ACHN (cell line): ENCODE measurements at places on chromosomes 1 and 21.

GRCh38 chr21:16193496-16194094 is 463.8 kb downstream of the USP25 start:
- DNase-seq: no peak

- DNase-seq: no peak
Measured at GRCh38 chr1:212968368-212968863, 18.1 kb downstream of the VASH2 start.

GRCh38 chr1:180236698-180237509 is 6.8 kb downstream of the LHX4 start:
- DNase-seq: no peak

DNA sequence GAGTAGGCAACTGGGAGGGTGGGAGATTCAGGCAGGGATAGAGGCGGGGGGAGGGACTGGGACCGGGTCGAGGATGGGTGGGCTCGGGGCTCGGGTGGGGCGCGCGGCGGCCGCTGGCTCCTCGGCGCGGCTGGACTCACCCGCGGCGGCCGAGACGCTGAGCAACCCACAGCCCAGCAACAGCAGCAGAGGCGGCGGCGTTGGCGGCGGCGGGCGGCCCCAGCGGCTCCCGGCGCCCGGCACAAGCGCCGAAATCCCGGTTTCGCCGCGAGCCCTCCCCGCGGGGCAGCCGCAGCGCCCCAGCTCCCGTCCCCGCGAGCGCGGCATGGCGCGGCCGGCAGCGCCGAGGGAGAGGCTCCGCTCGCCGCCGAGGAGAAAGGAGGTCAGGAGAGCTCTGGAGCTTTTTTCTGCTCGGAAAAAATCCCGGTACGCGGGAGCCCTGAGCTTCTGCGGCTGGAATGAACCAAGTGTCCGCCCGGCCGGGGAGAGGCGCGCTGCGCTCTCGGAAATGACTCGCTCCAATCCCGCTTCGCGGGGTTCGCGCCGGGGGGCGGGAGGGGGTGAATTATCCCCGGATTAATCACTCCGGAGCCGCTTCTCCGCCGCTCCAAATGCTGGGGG is at the start of gene CSMD2:
Gene CSMD2 (minus strand): TSS at position 460 of the 621 bp plus-strand sequence. CDS start 133 bp downstream, at position 327.
- peak; percentile 8 for DNase-seq

- no peak for DNase-seq
Measured at GRCh38 chr1:76048219-76048618, 26.3 kb upstream of the ST6GALNAC3 start.

- no peak for DNase-seq
Measured at GRCh38 chr21:33374080-33374449, 29.1 kb upstream of the IFNGR2 start.

DNA sequence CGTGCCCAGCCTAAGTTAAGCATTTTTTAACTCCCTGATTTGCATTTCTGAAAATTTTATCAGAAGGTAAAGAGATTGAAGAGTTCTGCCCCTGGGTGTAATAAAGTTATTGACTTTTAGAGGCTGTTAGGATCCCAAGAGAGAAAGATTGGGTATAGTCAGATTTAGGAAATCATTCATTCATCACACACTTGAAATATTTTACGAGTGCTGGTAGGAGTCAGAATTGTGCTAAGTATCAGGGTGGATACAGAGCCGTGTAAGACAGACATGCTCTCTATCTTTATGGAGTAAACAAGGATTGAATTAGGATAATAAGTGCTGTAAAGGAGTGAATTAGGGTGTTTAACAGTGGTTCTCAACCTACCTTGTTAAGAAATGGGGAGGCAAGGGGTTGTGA is 3.0 kb downstream of the SZT2 start:
- no peak for DNase-seq

DNA sequence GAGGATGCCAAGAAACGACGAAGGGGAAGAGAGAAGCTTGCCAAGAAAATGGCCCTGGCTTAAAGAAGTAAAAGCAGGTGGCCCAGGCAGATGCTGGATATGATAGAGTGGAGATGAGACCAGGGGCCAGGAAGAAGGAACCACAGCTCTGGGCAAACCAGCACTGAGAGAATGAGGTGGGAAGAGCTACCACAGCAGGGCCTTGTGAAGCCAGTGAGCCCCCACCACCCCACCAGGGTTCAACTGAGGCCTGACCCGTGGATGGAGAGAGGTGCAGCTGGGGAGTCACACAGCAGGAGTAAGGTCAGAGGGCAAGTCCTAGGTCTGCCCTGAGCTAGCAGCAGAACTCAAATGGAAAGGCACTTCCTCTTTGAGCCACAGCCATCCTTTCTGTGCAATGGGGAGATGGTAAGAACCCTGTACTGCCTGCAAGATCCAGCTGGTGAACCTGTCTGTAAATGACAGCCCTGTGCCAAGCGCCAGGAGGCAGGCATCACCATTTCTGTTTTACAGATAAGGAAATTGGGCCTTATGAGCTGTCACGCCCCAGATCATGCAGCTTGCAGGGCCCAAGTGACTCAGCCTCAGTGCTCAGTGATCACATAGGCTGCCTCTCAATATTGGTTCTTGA is 8.5 kb downstream of the SH3BGRL3 start:
- DNase-seq: peak; percentile 13

GRCh38 chr1:205601205-205601604 is 30.6 kb downstream of the ELK4 start:
- peak; percentile 92 for DNase-seq

DNA sequence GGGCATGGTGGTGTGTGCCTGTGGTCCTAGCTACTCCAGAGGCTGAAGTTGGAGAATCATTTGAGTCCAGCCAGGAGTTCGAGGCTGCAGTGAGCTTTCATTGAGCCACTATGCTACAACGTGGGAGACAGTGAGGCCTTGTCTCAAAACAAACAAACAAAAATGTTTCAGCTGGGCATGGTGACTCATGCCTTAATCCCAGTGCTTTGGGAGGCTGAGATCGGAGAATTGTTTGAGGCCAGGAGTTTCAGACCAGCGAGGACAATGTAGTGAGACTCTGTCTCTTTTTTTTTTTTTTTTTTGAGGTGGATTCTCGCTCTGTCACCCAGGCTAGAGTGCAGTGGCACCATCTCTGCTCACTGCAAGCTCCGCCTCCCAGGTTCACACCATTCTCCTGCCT is 5.0 kb upstream of the RPL5 start:
- DNase-seq: no peak

DNA sequence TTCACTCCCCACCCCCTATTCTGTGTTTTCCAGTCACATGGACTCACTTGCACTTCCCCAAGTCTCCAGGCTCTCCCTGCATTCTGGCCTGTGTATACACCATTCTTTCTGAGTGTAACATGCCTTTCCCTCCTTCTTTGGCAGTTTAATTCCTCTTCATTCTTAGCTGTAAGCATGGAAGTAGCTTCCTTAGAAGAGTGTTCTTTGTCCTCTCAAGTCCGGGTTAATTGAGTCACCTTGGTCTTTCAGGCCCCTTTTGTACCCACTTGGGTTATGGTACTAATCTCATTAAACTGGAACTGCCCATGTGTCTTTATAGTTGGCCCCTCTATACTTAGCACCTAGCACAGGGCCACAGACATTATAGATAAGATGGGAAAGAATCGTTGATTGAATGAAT is 525.3 kb upstream of the ADGRL4 start:
- no peak for DNase-seq

DNA sequence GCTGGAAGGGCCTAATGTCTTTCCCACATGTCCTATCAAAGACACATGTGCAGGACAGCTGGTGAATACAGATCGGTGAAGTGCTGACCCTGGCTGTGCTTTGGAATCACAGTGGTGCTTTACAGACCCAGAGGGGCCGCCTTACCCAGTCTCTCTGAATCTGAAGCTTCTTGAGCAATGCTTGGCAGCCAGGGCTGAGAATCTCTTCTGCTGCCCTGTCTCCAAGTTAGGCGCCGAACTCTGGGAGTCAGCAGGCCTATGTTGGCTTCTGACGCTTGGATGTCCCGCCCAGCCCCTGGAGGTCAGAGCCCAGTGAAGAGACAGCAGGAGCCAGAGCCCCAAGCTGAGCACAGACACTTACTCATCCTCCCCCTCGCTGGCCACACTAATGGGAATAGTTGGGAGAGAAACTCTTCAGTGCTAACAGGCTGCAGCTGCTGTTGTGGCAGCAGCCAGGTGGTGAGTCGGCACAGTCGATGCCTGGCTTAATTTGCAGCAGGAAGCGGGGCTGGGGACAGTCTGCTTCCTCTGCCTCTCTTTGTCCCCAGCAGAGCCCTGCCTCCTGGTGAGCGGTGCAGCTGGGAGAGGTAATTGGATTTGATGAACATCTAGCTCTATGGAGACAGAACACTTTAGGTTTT is 68.1 kb downstream of the URB2 start:
- DNase-seq: peak; percentile 28

GRCh38 chr1:11027316-11027715 is 14.9 kb downstream of the TARDBP start:
- no peak for DNase-seq

DNA sequence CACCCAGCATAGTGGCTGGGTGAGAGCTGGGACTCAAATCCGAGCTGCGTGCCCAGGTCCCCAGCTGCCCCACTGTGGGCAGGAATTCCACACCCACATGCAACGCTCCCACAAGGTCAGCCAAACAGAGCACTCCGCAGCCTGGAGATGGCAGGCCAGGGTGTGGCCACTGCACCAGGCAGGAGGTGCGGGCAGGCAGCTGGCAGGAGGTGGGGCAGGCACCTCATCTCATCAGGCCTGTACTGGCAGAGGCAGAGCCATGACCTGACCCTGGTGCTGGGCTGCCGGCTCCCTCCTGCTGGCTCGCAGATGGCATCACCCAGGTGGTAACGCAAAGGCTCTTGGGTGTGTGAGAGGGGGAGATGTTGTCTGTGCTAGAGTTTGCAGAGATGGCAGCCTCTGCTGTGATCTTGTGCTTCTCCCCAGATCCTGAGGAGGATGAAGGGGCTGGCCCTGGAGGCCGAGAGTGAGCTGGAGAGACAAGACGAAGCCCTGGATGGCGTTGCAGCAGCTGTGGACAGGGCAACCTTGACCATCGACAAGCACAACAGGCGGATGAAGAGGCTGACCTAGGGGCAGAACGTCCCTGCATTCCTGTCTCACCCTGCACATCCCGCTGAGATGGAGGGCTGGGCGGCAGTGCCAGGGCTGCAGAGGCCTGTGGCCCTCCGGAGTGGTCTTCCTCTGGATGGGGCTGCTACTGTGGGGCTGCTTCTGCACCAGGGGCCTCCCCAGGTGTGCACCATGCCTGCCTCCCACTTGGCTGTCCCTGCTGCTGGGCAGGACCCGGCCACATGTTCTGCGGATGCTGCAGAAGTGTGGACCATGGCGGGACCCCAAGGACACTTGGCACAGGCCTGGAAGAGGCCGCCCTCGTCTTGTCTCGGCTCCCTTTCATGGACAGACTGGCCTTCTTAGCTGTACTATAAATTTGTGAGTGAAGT is 35.1 kb upstream of the PRSS38 start:
- DNase-seq: no peak

DNA sequence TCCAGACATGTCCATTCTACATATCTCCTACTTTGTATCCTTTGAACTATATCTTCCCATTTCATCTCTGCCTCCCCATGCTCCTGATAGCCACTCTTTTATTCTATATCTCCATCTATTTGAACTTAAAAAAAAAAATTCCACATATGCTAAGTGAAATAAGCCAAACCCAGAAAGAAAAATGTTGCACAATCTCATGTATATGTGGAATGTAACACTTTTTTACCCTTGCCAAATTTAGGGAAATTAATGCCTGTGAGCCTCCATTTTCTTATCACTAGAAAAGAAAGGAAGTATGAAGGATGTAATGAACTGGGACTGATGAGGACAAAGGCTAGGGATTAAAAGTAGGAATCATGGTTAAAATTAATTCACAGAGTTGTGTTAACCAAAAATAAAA is 53.5 kb downstream of the RGS13 start:
- no peak for DNase-seq

DNA sequence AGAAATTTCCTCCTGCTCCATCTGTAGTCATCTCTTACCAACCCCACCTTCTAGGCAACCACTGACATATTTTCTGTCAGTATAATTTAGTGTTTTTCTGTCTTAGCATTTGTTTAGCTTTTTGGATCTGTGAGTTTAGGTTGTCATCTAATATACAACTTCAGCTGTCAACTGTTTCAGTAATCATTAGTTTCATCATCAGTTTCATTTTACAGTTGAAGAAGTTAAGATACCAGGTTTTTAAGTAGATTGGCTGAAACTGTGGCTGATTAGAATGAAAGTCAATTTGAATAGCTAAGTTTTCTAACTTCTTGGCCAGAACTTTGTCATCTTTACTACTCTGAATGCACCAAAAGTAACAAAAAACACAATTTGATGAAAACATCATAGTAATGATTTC is 1957.3 kb downstream of the NCAM2 start:
- no peak for DNase-seq

- no peak for DNase-seq
Measured at GRCh38 chr1:34879230-34879629, 19.7 kb upstream of the SMIM12 start.

DNA sequence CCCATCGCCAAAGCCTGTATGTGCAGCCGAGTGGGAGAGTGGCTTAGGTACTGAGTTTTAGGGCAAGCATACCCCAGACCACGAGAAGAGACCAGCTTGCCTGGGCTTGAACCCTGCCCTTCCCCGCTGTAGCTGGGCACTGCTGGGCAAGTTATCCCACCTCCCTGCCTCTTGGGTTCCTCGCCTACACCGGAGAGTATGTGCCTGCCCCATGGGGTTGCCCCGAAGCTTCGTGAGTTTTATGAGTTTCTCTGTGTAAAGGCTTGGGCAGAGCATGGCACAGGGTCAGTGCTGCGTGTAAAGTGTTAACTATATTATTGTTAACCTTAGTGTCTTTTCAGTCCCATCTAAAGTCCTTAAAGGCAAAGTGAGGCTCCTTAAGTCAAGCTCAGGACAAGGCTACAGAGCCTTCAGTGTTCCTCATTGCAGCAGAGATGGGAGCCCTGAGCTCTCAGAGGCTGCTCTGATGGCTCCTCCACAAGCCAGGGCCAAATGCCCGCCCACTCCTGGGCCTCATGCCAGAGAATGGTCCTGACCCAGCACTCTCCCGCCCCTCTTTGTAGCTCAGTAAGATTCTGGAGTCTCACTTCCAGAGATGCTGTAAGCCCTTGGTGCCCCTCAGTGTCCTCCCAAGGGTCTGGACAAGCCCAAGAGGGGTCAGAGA is 37.0 kb upstream of the KCNA10 start:
- DNase-seq: no peak

DNA sequence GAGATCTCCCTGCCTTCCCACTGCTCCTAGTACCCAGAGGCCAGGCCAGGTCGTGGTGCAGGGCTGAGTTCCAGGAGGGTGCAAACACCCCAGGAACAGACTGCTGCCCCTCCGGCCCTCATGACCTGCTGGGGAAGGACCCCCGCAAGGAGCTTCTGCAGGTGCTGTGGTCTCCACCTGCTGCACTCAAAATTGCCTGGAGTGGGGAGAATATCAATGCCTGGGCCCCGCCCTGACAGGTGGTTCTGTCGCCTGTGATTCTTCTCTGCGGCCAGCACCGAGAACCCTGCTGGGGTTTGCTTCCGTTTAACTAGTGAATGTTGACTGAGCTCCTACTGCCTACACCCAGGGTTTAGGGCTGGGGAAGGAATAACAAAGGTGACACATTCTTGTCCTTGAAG is 2.1 kb upstream of the TFF3 start:
- DNase-seq: no peak

- no peak for DNase-seq
Measured at GRCh38 chr21:38082936-38083485, 166.8 kb upstream of the KCNJ6 start.

DNA sequence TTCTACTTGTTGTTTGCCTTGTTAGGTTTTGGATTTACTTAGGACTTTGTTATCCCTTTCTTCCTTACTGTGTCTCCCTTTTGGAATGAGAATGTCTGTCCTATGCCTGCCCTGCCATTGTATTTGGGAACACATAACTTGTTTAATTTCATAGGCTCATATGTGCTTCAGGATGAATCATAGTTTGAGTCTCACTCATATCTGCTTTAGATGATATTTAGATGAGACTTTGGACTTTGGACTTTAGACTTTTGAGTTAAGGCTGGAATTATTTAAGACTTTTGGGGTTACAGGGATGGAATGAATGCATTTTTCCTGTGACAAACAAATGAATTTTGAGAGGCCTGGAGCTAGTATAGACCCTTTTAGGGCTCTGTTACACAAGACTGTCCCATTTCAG is 33.4 kb downstream of the PSMG1 start:
- DNase-seq: no peak
